HEK293T (cell line): ENCODE measurements at places on chromosomes 3 and 15.

- no peak for DNase-seq
Measured at GRCh38 chr3:195537995-195538394, 5.1 kb downstream of the PPP1R2 start.

- DNase-seq = no peak
Measured at GRCh38 chr3:2921903-2922302, 188.3 kb downstream of the IL5RA start.

DNA sequence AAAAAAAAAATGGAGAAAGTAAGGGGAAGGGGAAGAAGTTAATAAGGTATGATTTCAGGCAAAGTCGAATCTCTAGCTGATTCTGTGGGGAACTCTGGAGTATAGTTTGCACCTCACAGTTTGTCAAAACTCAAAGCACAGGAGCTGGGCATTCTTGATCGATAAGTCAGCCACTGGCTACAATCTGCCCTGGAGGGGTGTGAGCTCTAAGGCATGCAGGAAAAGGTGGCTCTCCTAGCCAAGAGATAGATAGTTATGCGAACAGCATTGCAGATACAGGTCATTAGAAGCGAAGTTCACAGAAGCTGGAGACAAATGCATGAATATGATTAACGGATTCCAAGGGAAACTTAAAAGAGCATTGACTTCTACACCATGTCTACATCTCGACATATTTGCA lies 952.6 kb downstream of the AGBL1 start:
- DNase-seq = no peak

- no peak for DNase-seq
Measured at GRCh38 chr3:61608711-61609110, 47.3 kb downstream of the PTPRG start.

- DNase-seq = no peak
Measured at GRCh38 chr3:118550122-118550521, 484.5 kb downstream of the IGSF11 start.

- no peak for DNase-seq
Measured at GRCh38 chr3:58034738-58035523, 26.7 kb downstream of the FLNB start.
